SJCRH30 (cell line): ENCODE measurements at places on chromosomes 5 and 9.

DNA sequence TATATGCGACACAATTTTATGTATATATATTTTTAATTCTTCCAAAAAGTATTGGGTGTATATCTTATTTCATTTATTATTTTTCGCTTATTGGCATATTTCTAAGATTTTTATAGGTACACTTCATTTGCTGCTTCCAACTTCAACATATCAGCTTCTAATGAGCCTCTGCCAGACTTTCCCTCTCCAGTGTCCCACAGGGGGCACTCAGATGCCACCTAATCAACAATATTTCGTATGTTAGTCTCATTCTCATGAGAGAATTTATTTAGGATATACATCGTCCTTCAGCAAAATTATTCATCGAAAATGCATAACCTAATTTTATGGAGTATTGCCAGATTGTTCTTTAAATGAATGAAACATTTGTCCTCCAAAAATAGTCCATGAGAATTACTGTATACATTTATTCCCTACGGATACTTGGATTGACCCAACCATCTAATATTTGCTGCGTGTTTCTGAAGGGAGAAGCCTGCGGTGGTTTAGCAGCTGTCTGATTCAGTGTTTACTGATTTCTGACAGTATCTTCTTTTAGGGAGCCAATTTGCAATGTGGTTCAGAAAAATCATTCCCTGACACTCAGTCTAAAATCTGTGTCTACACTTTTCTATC is 100.6 kb upstream of the SELENOP start:
- H3K27me3 ChIP-seq: no peaks in the 10 kb centered on the region; the same call in 1 of the 2 replicates
- H3K4me1 ChIP-seq: peaks cover 3% of the 10 kb centered on the region; the same call in 1 of the 2 replicates
- H3K4me3 ChIP-seq: no peak overlapping the region
- H3K36me3 ChIP-seq: no peaks in the 10 kb centered on the region
- no peak overlapping the region for H3K27ac ChIP-seq

GRCh38 chr9:97535771-97536170 is 34.3 kb downstream of the TMOD1 start:
- H3K36me3 ChIP-seq: no peaks in the 10 kb centered on the region
- no peak for DNase-seq
- H3K4me3 ChIP-seq: no peak overlapping the region
- H3K27ac ChIP-seq: no peak overlapping the region

GRCh38 chr9:91818647-91819403 is 131.2 kb downstream of the ROR2 start:
- no peak for DNase-seq
- H3K4me3 ChIP-seq: no peak overlapping the region
- peaks cover 50% of the 10 kb centered on the region for H3K27me3 ChIP-seq
- no peaks in the 10 kb centered on the region for H3K4me1 ChIP-seq
- H3K36me3 ChIP-seq: no peaks in the 10 kb centered on the region

- H3K27ac ChIP-seq: peak within 1 kb of the TSS; percentile 6; the same call in 1 of the 2 replicates
- peak; percentile 68 for DNase-seq
- H3K27me3 ChIP-seq: no peaks in the 10 kb centered on the region
Measured at GRCh38 chr5:72107131-72107900, at the start of gene MAP1B. Gene MAP1B (plus strand): TSS chr5:72107475. CDS start chr5:72107532, 57 bp downstream.

DNA sequence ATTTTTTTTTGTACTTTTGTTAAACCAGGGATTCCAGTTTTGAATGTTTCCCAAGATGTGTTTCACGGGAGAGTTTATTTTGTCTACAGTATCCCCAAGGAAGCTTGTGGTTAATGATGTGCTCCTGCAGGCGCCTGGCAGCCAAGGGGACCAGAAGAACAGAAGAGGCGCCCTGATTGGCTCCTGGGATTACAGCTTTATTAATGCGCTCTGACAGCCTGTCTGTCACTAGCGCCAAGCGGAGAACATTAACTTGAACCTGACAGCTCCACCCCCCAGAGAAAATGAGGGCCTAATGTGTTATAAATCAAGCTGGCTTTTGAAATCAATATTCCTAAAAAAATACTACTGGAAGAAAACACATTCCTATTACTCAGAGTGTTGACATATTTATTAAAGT is 5.0 kb upstream of the FBXL7 start:
- H3K4me1 ChIP-seq: no peaks in the 10 kb centered on the region
- H3K27ac ChIP-seq: no peak overlapping the region
- no peaks in the 10 kb centered on the region for H3K36me3 ChIP-seq
- no peak for DNase-seq
- H3K27me3 ChIP-seq: no peaks in the 10 kb centered on the region

DNA sequence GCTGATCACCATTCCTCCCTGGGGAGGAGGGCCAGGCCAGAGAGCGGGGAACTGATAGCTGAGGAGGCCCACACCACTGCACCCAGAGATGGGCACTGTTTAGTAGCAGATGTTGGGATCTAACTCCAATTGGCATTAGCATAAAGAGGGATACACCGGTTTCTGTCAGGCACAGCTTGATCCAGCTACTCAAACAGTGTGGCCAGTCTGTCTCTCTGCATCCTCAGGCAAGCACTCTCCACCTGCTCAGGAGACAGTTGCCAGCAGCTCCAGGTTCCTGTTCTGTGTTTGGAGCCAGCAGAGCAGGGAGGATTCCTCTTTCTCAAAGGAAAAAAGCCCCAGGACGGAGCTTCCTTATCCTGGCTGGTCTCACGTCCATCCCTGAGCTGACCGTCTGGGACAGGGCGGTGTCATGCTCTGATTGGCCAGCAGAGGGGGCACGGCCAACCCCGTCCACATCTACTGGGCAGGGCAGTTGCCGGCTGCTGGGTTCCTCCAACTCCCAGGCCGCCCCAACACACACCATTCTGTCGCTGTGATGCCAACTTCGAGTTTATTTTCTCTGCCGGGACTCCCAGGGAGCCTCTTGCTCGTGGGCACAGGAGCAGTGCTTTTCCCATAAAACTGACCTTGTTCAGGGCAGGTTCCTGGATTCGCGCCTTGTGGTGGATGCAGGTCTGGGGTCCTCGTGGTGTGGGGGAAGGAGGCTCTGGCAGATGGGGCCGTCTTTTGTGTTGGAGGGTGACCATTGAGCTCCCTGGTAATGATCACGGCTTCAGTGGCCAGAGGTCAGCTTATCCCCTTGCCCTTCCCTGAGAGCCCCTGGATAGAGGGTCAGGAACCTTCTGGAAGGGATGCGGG is 47.9 kb downstream of the COL5A1 start:
- H3K4me3 ChIP-seq: no peak overlapping the region
- H3K27me3 ChIP-seq: no peaks in the 10 kb centered on the region
- peaks cover 14% of the 10 kb centered on the region for H3K36me3 ChIP-seq
- peak; percentile 75 for DNase-seq
- H3K27ac ChIP-seq: no peak overlapping the region

DNA sequence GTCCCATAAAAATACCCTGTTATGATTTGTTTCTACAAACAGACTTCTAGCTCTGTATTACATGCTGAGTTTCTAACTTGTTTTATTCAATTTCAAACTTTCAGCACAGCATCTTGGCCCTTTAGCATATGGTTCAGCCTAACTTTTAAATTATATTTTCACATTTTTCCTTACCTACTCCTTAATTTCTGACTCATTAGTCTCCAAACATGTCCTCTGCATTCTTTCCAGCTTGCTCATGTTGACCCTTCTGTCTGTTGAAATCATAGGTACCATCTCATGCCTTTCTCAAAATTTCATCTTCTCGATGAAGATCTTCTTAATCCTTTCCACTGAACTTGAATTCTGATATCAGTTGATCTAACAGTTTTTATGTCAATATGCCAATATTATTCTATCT is 200.9 kb upstream of the RIOK2 start:
- no peaks in the 10 kb centered on the region for H3K27me3 ChIP-seq
- DNase-seq: no peak
- peaks cover 11% of the 10 kb centered on the region; the same call in 1 of the 2 replicates for H3K4me1 ChIP-seq
- H3K27ac ChIP-seq: no peak overlapping the region
- H3K4me3 ChIP-seq: no peak overlapping the region
